ENCODE measurements at places on chromosomes 6 and 20.

GRCh38 chr6:113011801-113012200 is 664.7 kb downstream of the RFPL4B start:
- DNase-seq: no peak

- DNase-seq: no peak
These were observed 282.1 kb downstream of the TPBG start for GRCh38 chr6:82645536-82646230.

GRCh38 chr6:122615409-122615808 is 5.2 kb downstream of the PKIB start:
- DNase-seq: no peak

- DNase-seq: no peak
These were observed 140.0 kb downstream of the CFAP61 start for GRCh38 chr20:20192366-20192765.

GRCh38 chr20:45822857-45823256 is 4.3 kb downstream of the TNNC2 start:
- no peak for DNase-seq

GRCh38 chr6:147205690-147206600 is 1.7 kb downstream of the STXBP5 start:
- no peak for DNase-seq

GRCh38 chr6:122995921-122996793 is at the start of gene CLVS2:
CLVS2 (plus strand) TSS chr6:122996235; CDS start chr6:122997778, 1,543 bp downstream.
- no peak for DNase-seq

GRCh38 chr6:158816329-158816728 is 2.8 kb downstream of the EZR start:
- DNase-seq: no peak

DNA sequence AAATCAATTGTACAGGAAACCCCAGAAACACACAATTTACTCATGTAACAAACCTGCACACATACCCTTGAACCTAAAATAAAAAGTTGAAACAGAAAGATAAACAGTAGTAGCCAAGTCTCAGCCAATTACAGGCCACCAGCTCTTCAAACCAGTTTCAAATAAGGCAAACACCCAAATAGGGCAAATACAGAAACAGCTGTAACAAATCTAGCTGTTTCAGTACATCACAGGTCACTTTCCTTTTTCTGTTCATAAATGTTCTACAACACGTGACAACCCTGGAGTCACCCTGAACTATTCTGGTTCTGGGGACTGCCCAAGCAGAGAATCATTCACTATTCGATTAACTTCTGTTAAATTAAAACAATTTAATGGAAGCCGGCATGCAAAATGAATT is 329.0 kb downstream of the GJA1 start:
- no peak for DNase-seq

DNA sequence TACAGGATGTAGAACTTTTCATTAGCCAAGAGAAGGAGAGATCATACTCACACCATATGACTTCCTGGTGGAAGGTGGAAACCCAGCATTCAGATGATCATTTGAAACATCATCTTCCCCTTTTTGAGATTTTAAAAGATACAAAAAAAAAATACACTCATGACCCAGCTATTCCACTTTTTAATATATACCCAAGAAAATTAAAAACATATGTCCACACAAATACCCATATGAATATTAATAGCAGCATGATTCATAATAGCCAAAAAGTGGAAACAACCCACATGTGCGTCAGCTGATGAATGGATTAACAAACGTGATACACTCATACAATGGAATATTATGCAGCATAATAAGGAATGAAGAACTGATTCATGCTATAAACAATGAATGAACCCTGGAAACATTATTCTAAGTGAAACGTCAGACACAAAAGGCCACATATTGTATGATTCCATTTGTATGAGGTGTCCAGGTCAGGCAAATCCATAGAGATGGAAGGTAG is 130.0 kb upstream of the SGK1 start:
- DNase-seq: no peak

GRCh38 chr20:1939270-1939595 is 44.0 kb downstream of the SIRPA start:
- DNase-seq: no peak

GRCh38 chr6:13989496-13990144 is 64.9 kb downstream of the RNF182 start:
- DNase-seq: no peak

- DNase-seq: no peak
These were observed 206.7 kb downstream of the CENPW start for GRCh38 chr6:126546541-126547120.

- no peak for DNase-seq
These were observed 38.4 kb downstream of the RRBP1 start for GRCh38 chr20:17643531-17644188.

DNA sequence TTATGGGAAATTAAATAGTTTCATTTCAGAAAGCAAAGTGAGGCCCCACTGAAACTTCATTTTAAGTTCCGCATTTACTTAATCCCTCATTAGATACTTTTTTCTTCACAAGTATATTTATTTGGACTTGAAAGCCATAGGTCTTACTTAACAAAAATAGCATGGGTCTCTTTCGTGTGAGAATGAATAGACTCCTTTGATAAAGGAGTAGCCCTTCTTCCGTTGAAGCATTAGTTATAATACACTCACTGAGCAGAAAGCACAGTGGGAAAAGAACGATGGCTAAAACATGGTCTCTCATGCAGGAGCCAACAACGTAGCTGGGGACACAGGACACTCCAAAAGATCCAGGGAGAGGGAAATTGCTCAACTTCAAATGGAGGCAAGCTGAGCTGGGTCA is 130.4 kb downstream of the SLC23A2 start:
- DNase-seq: no peak

DNA sequence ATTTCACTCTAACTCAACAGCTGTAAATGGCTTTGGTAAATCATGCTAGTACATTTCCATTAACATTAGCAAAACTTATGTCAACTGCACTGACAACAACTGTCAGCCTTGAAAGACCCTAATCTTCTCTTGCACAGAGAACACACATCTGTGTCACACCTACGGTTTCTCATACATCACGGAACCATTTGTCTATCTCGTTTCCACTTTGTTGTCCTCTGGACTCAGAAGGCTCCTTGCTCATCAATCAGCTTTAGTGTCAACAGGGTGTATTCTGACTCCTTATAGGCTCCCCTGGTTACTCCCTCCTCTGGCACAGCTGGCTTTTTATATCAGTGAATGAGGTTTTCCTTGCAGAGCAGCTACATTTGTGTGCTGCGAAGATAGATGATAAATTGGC is 49.3 kb downstream of the CD83 start:
- DNase-seq: no peak

DNA sequence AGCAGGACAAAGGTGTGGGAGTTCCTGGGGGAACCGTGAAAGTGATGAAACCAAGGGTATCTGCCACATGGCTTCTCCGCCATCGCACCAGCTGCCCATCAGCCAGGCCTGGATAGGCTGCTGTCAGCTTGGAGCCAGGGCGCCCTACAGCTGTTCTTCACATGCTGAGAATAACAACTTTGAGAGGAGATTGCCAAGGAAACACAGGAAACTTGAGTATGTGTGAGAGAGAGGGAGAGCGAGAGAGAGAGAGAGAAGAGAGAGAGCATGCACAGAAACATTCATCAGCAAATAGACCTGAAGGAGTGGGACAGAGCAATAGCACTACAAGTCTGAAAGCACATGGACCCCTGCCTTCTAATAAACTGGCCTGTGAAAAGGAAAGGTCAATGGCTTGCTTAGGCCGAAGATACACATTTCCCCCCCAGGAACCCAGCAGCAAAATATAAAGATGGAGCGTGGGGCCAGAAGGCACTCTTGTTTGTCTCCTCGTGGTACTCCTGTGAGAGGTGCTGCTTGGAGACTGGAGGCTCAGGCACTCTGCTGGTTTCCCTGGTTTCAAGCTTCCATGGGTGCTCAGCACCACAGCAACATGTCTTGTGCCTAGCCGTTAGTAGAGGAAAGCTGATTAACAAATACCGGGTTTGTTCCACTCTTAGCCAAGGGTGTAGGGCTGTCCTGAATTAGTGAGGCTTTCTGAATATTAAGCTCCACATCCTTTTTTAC is 53.0 kb downstream of the SNAP25 start:
- DNase-seq: no peak

DNA sequence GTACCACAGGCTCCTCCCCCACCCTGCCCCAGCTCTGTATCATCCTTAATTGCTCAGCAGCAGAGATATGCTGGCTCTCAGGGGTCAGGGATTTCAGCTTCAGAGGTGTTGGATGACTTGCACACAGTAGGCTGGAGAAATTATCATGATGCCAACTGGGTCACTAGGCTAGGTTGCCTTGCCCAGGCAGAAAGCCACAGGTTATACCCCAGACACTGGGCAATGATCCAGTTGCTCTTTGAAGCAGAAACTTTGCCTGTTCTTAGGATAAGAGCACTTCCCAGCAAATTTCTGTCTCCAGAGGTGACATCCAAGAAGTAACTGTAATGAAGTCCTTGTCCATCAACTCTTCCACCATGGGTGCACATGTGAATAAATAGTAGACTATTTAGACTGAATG is 38.3 kb upstream of the SCML4 start:
- DNase-seq: no peak

- DNase-seq: no peak
These were observed 2.5 kb downstream of the CHD6 start for GRCh38 chr20:41615676-41616075.

DNA sequence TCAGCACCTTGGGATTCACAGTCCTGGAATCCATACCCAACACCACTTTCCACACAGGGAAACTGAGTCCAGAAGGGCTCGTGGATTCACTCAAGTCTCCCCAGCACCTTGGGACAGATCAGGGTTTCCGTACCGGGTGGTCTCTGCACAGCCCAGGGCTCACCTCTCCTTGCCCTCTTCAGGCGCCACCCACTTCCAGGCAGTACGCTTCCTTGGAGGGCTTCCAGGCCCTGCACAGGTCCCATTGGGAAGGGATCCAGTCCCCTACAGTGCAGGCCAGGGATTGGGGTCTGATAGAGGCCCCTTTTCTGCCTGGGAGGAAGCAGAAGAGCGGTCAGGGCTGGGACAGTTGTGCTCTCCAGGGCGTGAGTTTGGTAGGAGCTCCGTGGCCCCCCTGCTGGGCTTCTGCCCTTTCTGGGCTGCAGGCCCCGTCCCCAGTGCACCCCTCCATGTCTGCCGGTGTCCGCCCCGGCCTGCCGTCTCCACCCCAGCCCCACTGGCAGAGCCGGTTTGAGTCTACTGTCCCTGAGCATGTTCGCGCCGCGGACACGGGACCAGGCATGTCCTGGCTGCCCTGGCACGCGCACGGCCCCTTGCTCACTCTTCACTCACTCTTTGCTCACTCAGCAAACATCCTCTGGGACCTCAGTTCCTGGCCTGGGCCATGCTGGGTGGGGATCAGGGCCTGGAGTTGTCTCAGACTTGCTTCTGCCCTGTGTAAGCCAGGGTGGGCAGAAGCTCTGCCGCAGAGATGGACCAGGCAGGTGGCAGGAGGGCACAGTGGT is 12.6 kb downstream of the SRC start:
- DNase-seq: no peak

DNA sequence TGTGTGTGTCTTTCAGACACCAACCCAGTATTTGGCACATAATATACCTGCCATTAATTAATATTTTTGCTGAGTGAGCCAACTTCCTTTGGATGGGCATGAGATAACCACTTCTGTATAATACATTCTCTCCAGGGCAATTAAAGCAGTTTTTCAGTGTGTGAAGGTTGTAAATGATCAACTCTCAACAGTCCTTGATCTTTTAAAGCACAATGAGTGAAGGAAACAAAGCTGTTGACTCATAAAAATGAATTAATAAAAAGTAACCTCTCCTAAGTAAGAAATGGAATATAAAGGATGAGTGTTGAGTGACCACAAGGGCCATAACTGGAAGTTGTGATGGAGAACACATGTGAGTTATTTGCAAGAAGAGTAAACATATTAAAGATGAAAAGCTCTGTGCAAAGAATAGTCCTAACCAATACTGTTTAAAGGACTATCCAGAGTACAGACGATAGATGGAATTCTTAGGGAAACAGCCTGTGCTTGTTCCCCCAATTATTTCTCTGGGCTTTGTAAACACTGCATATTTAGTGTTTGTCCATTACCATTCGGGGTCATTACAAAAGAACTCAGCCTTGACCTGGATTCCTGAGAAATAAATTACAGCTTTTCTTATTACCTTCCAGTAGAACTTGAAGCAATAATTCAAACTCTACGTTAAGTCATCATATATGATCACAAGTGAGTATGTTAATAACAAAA is 446.2 kb downstream of the PLCB1 start:
- no peak for DNase-seq

DNA sequence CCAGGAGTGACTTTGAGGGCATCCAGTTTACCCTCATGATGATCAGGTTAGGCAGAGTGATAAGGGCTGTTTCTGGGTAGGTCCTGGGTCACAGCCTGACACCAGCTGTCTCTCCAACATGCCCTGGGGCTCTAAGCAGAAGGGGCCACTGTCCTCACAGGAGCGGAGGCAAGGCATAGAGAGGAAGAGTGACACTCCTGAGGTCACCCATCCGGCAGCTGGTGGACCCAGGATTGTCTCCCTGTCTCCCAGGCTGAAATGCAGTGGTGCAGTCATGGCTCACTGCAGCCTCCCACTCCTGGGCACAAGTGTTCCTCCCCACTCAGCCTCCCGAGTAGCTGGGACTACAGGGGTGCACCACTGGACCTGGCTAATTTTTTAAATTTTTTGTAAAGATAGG is 12.0 kb downstream of the DLGAP4 start:
- no peak for DNase-seq

GRCh38 chr20:37681384-37682112 is 12.3 kb upstream of the CTNNBL1 start:
- DNase-seq: no peak

DNA sequence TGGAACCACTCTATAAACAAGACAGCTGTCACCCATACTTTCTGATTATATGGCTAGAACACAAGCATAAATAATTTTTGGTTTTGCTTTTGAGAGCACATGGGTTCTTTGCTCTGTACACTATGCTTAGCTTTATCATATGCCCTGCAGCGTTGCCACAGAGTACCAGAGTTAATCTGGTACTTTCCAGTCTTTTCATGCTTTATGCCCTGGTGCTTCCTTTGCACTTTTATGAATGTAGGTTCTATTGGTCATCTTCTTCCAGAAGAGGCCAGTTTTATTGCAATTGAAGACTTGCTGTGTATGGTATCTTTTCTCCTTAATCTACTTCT is 20.8 kb downstream of the SHLD1 start:
- no peak for DNase-seq

DNA sequence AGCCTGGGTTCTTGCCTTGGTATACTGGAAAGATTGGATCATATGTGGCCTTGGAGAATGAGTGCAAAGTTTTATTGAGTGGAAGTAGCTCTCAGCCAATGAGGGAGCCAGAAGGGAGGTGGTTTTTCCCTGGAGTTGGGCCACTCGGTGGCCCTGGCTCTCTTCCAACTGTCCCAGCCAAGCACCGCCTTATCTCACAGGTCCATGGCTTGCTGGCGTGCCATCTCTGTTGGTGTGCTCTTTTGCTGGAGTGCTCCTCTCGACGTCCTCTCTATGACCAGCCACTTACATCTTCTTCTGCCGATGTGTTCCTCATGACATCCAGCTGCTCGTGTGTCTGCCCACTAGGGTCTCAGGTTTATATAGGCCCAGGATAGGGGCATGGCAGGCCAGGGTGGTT is 505.9 kb upstream of the SYNCRIP start:
- no peak for DNase-seq

DNA sequence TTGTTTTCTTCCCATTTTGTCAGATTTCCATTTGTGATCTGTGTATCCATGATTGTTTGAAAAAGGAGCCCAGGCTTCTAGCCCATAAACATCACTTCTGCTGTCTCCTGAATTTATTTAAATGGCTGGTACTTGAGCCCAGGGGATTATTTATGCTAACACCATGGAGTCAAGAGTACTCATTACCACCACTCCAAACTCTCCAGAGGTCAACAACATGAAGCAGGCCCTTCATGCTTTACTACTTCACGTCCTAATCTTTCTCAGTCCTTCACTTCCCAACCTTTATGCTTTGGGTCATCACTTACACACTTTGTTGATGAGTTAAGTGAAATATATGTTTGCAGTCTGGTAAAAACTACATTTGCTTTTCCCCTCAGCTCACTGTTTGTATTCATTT is 247.8 kb downstream of the BMP2 start:
- no peak for DNase-seq

All from GM12891 (cell line).